ENCODE measurements at places on chromosomes 6 and 20.

DNA sequence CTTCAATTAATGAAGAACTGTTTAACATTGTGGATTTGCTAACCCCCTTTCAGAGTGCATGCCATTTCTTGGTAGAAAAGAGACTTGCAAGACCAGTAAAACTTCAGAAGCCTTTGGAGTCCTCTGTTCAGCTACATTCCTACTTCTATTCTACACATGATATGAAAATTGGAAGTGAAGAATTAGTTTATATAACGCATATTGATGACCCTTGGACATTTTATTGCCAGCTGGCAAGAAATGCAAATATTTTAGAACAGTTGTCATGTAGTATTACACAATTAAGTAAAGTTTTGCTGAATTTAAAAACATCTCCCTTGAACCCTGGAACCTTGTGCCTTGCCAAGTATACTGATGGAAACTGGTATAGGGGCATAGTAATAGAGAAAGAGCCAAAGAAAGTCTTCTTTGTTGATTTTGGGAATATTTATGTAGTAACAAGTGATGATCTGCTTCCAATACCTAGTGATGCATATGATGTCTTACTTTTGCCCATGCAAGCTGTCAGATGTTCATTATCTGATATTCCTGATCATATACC is 3.3 kb downstream of the TDRD6 start:
- no peak for DNase-seq

GRCh38 chr6:131062241-131063027 is 611 bp downstream of the EPB41L2 start:
- no peak for DNase-seq

DNA sequence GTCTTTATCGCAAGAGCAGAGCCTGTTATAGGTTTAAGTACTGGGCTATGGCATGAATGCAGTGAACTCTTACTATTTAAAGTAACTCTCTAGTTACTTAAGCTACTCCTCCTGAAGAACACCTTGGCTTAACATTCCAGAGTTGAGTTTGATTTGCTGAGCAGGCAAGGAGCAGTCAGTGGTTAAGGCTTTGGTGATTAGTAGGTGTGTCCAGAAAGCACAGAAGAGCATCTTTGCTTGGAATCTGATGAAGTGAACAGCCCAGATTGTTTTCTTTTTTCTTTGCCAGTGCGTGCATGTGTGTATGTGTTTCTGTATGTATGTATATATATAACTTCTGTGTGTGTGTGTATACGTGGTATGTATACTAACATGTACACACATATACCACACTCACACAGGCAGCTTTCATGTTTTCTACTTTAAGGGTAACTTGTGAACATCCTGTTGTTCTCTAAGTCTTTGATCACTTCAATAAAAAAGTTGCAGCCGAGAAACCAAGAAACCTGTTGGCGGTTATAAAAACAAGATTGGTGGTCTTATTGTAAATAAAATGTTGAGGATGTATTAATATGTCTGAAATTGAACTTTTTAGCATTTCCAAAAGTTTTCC is 56.2 kb upstream of the TULP4 start:
- no peak for DNase-seq

- no peak for DNase-seq
Measured at GRCh38 chr6:150689900-150690590, 90.4 kb downstream of the PLEKHG1 start.

- no peak for DNase-seq
Measured at GRCh38 chr20:13147071-13147963, 73.8 kb upstream of the ISM1 start.

DNA sequence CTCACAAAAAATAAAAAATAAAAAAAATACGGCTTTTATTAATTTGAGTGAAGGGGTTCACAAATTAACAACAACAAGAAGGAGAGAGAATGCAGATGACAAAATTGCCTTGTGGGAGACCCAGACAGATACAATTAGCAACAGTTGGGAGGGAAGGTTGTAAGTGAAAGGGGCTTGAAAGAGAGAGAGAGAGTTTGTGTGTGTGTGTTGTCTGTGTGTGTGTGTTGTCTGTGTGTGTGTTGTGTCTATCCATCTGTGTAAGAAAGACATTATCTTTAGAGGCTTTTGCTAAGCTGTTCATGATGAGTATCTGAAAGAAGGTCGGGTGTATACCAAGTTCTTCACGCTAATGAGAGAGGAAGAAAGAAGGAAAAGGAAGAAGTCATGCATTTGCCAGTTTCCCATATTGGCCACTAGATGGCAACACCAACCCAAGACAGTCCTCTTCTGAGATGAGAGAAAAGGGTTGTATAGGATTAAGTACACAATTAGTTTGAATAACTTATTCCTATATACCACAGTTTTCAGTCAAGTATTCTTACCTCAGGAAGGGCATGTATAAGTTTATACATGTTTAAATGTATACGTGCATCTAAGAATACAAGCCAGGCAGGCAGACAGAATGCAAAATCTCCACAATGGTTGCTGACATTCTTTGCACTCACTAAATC is 63.7 kb upstream of the CD2AP start:
- DNase-seq, result peak; percentile 5

- no peak for DNase-seq
Measured at GRCh38 chr6:106546691-106547414, 82.4 kb downstream of the RTN4IP1 start.

- DNase-seq, result no peak
Measured at GRCh38 chr6:157864185-157864761, 41.2 kb downstream of the SNX9 start.

DNA sequence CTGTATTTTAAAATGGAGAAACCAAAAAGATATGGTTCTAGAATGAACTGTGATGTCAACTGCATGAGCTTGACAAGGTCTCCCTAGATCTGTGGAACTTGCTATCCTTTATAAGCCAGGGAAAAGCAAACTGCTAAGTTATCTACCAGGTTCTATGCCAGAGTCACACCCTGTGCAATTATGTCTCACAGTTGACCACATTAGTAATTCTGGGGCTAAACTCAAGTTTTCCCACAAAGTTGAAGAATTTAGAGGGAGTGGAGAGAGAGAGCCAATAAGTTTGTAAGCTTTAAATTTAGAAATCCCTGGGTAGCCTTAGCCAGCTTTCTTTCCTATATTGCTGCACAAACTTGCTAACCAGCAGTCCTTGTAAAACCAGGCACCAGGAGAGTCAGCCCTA is 407.0 kb upstream of the SASH1 start:
- DNase-seq, result no peak

- no peak for DNase-seq
Measured at GRCh38 chr6:18178960-18179615, 23.9 kb downstream of the KDM1B start.

GRCh38 chr6:113512576-113512975 is 344.6 kb upstream of the MARCKS start:
- DNase-seq, result no peak

DNA sequence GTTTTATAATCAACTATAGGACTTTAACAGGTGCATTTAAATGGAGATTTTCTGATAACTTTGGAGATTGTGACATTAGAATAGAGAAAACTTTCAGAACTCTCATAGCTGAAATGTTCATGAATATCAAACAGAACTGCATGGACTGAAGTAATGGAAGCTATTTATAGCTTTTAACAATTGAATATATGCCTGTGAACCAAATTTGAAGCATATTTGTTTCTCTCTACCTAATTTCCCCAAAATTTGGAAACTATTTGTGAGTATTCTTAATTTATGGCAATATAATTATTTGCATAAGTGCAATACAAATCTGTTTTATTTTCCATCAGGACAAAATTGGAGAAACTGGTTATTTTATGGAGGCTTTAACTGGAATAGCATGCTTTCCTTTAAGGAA is 96.6 kb downstream of the PLG start:
- DNase-seq, result no peak

DNA sequence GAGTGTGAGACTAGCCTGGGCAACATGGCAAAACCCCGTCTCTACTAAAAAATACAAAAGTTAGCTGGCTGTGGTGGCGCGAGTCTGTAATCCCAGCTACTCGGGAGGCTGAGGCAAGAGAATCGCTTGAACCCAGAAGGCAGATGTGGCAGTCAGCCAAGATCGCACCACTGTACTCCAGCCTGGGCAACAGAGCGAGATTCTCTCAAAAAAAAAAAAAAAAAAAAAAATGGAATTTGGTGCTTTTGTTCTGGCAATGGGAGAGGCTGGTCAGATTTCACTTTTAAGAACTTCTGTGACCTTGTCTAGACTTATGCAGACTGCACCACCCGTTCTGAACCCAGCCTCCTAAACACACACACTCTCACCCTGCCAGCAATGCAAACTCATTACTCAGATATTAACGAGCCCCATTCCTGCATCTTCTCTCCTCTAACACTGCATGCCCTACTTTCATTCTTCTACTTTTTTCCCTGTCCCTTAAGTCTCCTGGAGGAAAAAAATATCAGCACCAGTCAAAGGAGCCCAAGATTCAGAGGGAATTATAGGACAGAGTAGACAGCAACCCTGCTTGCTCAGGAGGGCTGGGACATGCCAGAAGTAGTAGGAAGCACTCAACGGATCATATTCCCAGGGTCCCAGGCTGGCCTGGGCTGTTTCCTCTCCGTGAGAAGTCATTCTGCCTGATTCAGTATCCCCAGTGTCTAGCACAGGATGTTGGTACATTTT is 4.4 kb downstream of the MOCS1 start:
- DNase-seq, result no peak

GRCh38 chr20:60584221-60584620 is 626.0 kb downstream of the CDH26 start:
- DNase-seq, result no peak

DNA sequence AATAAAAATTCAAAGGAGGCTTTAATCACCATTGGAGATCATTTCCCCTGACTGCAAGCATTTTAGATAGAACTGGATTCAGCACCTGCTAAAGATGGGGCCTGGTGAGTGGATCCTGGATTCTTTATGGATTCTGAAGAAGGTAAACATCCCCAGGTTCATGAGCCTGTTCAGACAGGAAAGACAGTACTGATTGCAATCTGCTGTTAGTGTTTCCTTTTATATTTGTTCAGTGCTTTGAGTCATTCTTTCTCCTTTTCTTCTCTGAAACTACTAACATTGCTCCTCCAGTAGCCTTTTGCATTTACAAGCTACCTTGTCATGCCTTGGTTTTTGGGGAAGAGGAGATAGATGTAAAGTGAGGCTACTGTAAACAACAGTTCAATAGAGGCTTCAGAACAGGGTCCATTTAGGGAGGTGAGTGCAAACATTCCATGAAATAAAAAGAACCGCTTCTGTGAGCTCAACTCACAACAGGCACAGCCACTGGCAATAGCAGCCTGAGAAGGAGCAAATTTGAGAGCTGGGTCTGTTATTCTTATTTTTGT is 66.4 kb upstream of the PRL start:
- no peak for DNase-seq

DNA sequence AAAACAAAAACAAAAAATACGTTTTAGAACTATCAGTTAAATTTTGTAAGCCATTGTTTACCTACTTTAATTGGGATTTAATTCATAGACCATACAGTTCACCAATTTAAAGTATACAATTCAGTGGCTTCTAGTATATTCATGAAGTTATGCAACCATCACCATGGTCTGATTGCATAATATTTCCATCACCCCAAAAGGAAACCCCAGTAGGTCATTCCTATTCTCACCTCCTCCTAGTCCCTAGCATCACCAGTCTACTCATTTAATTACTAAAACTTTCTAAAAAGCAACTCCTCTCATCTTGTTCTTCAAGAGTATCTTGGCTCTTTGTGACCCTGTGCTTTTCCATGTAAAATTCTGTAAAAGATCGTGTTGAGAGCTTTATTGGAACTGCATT is 60.2 kb downstream of the ASXL1 start:
- DNase-seq, result no peak

GRCh38 chr6:159090530-159091480 is 46.0 kb upstream of the TAGAP start:
- no peak for DNase-seq

DNA sequence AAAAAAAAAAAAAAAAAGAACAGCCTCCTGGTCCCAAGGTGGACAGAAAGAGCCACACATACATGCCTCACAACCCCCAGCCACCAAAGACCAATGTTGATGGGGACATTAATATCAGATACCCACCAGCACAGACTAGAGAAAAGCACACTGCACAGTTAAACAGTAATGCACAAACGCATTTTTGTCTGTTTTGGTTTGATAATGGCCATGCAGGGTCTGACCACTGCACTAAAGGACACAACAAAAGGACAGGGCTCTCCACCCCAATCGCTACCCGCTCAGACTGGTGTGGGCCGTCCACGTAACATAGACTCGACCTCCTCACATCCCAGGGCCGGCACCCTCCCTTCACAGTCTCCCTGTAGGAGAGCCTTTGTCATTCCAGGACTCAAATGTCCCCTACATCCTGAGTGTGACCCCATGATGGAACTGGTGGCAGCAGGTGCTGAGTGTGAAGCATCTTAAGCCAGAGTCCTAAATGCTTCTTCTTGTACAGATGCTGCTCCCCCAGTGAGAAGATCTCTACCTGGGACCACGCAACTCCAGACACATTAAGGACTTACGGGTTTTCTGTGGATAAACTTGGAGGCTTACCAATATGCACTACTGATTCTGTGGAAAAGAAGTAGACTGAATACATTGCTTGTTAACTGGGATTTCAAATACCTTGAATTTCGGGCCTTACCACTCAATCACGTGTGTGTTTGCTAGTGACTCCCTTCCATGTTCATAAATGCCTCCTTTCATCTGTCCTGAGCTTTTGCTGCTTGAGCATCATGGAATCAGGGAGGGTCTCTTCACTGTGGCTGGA is 28.0 kb downstream of the RRBP1 start:
- DNase-seq, result no peak

- no peak for DNase-seq
Measured at GRCh38 chr20:63689046-63690002, 7.1 kb upstream of the TNFRSF6B start.

- DNase-seq, result no peak
Measured at GRCh38 chr6:158040804-158041347, 59.2 kb downstream of the SYNJ2 start.

GRCh38 chr20:21090111-21090618 is 16.0 kb downstream of the LINC00237 start:
- DNase-seq, result no peak

DNA sequence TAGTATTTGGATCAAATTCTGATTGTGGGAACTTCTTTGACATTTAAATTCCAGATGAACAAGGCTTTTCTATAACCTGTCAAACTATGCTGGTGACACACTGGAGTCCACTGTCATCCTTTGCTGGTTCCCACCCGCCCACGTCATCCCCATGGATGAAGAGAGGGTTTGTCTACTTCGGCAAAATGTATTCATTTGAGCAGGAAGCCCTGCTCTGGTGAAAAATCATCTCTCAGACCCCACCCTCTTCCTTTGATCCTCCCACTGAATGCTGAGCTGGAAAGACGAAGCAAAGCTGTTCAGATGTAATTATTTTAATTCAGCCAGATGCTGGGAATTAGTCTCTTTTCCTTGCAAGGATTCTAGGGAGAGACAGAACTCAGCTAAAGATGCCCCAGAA is 50.5 kb downstream of the CPNE5 start:
- no peak for DNase-seq

- DNase-seq, result no peak
Measured at GRCh38 chr20:53938739-53939138, 131.7 kb downstream of the BCAS1 start.

- DNase-seq, result no peak
Measured at GRCh38 chr6:35096129-35096862, 44.8 kb downstream of the TCP11 start.

DNA sequence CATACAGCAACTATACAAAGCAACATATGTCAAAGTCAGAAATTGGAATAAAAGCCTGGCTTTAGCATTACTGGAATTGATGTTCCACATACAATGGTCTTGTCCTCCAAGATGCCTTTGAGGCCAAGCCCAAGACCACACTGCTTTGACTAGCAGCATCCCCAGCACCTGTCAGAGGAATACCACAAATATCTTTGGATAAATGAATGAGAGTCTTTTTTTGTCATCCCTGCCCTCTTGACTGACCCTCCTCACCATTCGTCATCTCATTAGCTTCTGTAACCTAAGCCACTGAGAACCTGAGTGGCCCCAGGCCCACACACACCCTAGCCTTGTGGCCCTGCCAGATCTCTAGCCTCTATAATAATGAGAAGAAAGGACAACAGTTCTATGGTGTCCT is 48.5 kb downstream of the TNFRSF21 start:
- no peak for DNase-seq
